ENCODE measurements at places on chromosomes 5 and 9.

DNA sequence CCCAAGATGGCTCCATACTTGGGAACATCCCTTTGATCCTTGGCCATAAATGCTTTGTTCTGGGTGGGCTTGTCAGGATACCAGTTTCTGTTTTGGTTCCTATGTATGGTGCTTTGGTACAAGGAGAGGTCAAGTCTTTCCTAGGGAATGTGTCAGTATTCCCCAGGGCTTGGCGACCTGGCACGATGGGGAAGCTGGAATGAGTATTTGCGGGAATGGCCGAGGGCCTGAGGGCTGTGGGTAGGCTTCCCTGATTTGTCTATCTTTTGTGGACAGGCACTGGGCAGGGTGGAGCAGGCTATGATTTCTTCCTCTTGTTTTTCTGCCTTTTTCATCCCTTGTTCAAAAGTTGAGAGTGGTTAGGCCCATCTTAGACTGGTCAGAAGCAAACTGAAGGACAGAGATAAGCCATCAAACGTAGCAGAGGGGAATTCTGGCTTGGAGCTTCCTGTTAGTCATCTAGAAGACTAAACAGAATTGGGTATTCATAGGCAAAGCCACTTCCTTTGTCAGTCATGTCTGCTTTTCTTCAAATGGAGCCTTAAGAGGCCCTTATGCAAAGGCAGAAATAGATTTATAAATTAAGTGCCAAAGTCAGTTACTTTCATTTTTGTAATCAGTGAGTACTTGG lies 13.7 kb downstream of the DOCK2 start:
- peak; percentile 59 for DNase-seq

DNA sequence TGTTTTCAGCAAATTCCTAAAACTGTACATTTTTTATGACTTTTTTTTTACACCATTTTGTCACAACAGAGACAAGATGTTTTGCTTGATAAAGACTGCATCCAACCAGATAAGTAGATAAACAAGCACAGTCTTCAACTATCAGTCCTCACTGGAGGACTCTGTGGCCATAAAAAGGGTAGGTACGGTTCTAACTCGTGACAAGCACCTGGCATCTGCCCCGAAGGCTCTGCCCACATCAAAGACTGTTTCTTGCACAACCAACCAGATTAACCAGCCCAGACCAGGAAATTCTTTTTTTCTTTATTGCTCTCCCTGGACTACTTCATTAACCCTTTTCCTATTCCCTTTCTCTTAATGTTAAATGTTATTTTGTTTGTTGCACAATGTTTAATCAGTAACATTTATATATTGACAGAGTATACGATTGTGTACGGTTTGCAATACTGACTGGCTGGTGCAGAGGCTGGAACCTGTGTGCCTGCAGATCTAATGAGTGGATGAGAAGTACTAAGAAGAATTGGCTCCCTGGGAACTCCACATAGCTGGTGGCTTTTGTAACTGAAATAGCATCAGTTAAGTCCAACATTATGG lies 74.1 kb downstream of the SERINC5 start:
- DNase-seq: peak; percentile 80

DNA sequence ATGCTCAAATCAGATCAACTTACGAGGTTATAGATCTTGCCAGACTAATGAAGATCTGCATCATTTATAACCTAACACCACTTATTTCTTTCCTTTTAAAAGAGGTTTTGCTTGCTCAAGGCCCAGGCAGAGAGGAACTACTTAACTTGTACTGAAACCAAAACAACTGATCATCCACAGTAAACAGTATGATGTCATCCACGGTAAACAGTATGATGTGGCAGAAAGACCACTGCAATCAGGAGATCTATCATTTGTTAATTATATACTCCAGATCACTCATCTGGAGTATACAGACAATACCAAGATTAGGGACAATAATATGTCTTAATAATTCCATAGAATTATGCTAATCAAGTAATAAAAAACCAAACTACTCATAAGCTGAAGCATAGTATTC lies 116.8 kb downstream of the ADAMTS6 start:
- no peak for DNase-seq

- no peak for DNase-seq
Observed at GRCh38 chr5:171495122-171495700, 75.8 kb downstream of the FGF18 start.

GRCh38 chr9:113529336-113530009 lies 65.9 kb downstream of the RGS3 start:
- DNase-seq: no peak

DNA sequence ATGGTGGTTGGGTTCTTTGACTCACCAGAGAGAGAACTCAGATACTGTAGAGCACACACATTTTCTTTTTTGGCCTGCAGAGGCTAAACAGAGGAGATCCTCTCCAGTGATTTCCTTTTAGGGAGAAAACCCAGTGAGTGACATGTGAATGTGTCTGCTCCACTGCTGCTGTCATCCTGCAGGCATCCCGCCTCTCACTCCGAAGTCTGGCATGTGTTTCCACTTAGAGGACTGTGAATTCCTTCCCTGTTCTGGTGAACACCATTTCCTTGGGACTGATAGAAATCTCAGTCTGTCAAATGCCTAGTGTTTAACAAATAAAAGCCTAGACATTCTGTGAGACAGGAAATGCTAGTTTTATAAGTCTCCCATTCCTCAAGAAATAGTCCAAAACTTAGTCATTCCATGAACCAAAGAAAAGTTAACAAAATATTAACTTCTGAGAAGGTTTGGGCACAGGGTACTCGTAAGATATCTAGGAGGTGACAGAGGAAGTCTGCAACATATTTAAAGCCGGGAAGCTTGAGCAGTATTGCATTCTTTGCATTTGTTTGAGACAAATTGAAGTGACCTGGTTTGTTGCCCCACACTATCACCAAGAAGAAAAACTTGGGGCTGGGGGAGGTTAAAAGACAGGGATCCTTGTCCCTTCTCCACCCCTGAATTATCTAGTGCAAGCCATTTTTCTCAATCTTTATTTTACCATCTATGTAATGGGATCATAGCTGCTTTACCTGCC lies 74.9 kb upstream of the NIPAL4 start:
- DNase-seq: no peak

- DNase-seq: no peak
Observed at GRCh38 chr5:169554251-169554650, 29.3 kb upstream of the SPDL1 start.

DNA sequence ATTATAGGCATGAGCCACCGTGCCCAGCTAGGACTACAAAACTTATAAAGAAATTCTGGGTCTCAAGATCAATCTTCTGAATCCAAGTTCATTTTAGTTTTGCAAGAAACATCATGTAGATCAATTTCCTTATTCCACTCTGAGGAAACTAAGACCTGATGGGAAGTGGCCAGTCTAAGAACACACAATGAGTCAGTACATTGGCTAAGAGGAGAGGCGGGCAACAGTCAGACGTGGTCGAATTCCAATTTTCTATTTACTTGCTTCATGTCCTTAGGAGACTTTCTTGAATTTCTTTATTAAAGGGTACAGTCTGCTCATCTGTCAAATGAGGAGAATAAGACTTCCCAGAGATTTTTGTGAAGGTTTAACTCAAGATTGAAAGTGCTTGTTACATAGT lies 432.1 kb upstream of the BRINP1 start:
- no peak for DNase-seq

DNA sequence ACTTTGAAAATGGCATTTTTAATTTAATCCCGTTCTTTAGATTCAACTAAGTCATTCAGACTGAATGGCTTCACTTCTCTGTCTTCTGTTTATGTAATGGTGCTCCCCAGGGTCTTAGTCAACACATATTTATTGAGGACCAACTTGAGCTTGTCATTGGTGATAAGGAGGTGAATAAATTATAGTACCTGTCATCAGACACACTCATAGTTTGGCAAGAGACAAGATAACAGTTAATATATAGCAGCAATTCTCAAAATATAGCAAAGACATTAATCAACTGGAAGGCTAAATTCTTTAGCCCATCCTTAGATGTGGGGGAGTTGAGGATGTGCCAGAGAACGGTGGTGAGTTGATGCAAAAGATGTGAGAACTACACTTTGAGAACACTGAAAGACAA lies 78.4 kb downstream of the MACIR start:
- DNase-seq: no peak

- DNase-seq: no peak
Observed at GRCh38 chr5:39765366-39765765, 340.6 kb upstream of the DAB2 start.

- no peak for DNase-seq
Observed at GRCh38 chr5:59246145-59246869, 647.2 kb downstream of the PDE4D start.

GRCh38 chr9:92196909-92197308 lies 81.7 kb upstream of the SPTLC1 start:
- no peak for DNase-seq

GRCh38 chr9:125748446-125749099 lies 1.4 kb downstream of the PBX3 start:
- peak; percentile 15 for DNase-seq

DNA sequence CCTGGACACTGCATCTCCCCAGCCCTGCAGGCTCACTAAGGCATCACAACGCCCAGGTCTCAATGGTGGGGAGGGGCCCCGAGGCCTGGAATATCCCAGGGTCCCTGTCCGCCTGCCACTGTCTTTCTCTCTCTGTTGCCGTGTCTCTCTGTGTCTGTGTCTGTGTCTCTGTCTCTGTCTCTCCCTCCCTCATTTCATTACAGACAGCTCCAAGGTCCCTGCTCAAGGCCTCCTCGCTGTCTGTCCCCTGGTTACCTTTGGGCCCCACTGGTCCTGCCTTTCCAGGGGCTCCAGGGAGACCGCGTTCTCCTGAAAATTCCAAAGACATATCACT lies 3.2 kb downstream of the FCN1 start:
- DNase-seq: no peak

GRCh38 chr5:2135354-2135753 lies 252.6 kb upstream of the IRX4 start:
- no peak for DNase-seq

DNA sequence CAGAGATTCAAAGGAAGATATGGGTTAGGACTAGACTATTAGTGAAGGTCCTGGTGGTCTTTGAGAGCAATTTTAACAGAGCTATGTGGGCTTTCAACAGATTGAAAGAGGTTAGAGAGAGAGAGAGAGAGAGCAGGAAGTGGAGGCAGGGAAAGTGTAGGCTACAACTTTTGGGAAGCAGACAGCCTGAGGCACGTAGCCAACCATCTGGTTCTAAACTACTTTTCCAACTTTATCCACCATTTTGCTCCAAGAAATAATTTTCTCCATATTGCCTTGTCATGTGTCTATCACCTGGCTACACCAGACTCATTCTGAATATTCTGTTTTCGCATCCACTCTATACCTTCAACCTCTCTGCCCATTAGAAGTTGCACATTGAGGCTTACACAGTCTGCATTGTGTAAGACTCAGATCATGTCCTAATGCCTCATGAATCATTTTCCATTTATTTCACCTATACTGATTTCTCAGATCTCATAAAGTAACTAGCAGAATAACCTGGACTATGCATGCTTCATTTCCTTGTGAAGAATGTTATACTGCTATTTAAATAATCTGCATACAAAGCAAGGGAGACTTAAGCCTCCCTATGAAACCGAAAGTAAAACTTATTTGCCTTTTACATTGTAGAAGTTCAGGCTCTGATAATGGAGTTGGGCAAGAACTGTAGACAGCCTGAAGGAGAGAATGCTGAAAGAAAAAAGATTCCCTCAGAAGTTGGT lies 235.6 kb downstream of the ELAVL2 start:
- DNase-seq: peak; percentile 22

GRCh38 chr5:142368529-142368928 lies 43.7 kb upstream of the SPRY4 start:
- no peak for DNase-seq

GRCh38 chr9:27622693-27623340 lies 49.5 kb upstream of the C9orf72 start:
- DNase-seq: no peak

All from CD4-positive, alpha-beta T cell treated with Interleukin-17A for 1 hour (primary cell).